ENCODE measurements at places on chromosomes 2 and 18. TPM values are rescaled to one million over a fixed set of nuclear protein-coding genes. Genes with fewer than 3 reads are reported as not detected.

DNA sequence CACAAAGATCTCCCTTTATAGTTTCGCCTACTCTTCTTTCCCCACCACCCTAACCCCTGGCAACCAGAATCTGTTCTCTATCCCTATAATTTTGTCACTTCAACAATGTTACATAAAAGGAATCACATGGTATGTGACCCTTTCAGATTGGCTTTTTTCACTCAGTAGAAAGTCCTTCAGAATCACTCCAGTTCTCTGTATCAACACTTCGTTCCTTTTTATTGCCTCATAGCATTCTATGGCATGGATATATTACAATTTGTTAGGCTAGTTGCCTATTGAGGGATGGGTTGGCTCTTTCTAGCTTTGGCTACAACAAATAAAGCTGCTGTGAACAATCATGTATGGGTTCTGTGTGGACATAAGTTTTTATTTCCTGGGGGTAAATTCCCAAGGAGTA, 163.1 kb downstream of the RPIA start:
- no peak for DNase-seq

GRCh38 chr2:238633426-238634328, 206.9 kb downstream of the ASB1 start:
- no peak for DNase-seq

DNA sequence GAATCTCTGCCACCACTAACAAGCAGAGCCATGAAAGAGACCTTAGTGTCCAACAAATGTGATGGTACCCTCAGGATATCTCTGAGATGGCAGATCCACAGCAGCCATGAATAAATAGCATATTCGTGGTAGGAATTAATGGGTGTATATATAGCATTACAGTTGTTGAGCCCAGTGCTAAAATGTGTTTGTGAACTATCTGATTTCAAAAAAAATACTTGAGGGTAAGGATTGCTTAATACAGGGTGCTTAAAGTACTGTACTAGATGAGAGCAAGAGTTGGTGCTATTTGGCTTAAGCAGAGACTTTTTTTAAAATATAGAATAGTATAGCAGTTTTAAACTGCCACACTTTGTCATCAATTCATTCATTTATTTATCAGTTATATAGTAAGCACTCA, 101.5 kb upstream of the GALNT5 start:
- DNase-seq = no peak

GRCh38 chr2:109513749-109514588, 99.8 kb downstream of the SEPTIN10 start:
- no peak for DNase-seq

DNA sequence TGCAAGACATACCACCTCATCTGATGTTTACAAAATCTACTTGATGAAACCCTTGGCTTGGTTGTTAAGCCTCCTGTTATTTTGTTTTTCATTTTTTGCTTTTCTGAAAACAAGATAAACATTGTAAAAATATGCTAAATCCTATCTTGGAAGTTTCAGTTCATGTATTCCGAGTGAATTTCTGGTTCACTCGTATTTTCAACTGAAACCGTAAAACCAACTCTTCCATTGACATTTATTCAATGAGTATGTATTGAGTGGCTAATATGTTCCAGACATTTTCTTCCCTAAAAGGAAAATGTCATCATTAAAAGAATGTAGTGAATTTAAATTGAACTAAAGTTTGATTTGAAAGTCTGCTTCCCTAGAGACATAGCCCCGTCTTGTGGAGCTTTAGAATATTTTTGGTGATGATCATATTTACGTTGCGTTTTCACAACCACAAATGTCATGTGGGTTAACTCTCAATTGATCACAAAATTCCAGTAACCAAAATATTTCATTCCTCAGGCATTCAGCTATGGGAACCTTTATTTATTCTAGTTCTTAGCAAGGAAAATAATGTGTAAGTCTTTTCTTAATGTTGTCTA, 204.2 kb downstream of the MBD2 start:
- DNase-seq = no peak

DNA sequence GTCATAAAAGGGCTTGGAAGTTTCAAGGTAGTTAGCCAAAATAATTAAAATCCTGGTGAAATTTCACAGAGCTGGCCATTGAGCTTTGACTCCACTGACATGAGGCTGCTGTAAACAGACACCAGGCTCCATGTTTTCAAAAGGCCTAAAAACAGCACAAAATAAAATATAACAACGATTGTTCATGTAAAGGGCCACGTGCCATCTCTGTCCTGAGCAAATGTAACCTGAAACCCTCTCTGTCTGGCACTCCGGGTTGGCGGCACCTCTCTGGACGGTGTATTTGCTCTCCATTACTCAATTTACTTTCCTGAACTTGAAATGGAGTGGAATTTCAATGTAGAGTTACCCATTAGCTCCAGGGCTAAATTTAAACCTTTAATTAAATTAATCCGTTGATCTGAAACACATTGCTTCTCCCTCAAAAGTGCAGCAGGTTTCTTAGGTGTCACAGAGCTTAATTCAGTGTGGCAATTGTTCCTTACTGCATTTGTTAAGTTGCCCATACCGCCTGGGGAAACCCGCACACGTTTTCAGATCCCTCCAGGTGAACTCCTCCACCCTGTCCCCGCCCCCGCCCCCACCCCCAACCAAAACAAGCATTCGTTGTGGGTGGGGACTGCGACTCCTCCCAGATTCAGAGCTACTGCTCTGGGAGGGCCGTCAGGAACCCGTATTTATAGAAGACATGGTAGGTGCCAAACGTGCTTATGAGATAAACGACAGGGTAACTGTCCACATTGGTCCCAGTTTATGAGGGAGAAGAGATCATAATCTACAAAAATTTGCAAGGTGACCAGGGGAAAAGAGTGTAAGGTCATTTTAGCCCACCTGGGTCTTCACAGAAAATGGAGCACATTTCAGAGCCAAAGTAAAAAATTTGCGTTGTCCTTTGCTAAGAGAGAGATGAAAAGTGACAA, 1.2 kb upstream of the CABLES1 start:
- DNase-seq = no peak

- no peak for DNase-seq
Observed at GRCh38 chr2:227082286-227082685, 81.7 kb downstream of the COL4A4 start.

- no peak for DNase-seq
Observed at GRCh38 chr2:46504221-46504620, 24.9 kb downstream of the TMEM247 start.

Gene PARD6G
- polyA plus RNA-seq = 0.36 TPM

Gene TEX44
- not detected for polyA plus RNA-seq

Gene ATG16L1
- polyA plus RNA-seq = 15.2 TPM

Gene ITGA4
- polyA plus RNA-seq = 86.0 TPM

All from CD4-positive, CD25-positive, alpha-beta regulatory T cell (primary cell).